ENCODE measurements at places on chromosomes 1 and 21. TPM values are rescaled to one million over a fixed set of nuclear protein-coding genes. Genes with fewer than 3 reads are reported as not detected.

PGLYRP4 gene
- total RNA-seq = not detected

PLPPR5 gene
- total RNA-seq = 0.15 TPM

TTLL7 gene
- total RNA-seq = 1.8 TPM

UBQLN4 gene
- 38.4 TPM for total RNA-seq

ZNF648 gene
- 0.38 TPM for total RNA-seq

HSPA6 gene
- total RNA-seq = 2.6 TPM

CNR2 gene
- not detected for total RNA-seq

CRYAA gene
- total RNA-seq = not detected

GSTM5 gene
- total RNA-seq = not detected

RIIAD1 gene
- not detected for total RNA-seq

EFNA3 gene
- 2.5 TPM for total RNA-seq

MAN1C1 gene
- 0.72 TPM for total RNA-seq

KRTAP21-2 gene
- not detected for total RNA-seq

LIN28A gene
- not detected for total RNA-seq

ETV3L gene
- total RNA-seq = not detected

S100B gene
- 62.9 TPM for total RNA-seq

SCYL3 gene
- total RNA-seq = 7.6 TPM

CDK18 gene
- 4.1 TPM for total RNA-seq

PTPN14 gene
- 32.2 TPM for total RNA-seq

CACNA1S gene
- 0.08 TPM for total RNA-seq

SPRR2B gene
- total RNA-seq = not detected

TFF1 gene
- not detected for total RNA-seq

OBSCN gene
- total RNA-seq = 3.3 TPM

FCN3 gene
- not detected for total RNA-seq

RASAL2 gene
- total RNA-seq = 26.2 TPM

PRAMEF33 gene
- total RNA-seq = not detected

TMEM52 gene
- 1.2 TPM for total RNA-seq

LDLRAD1 gene
- not detected for total RNA-seq

SPRR2D gene
- 0.40 TPM for total RNA-seq

FMN2 gene
- 2.6 TPM for total RNA-seq

AKIRIN1 gene
- total RNA-seq = 36.5 TPM

BGLAP gene
- total RNA-seq = 5.1 TPM

BACE2 gene
- 64.2 TPM for total RNA-seq

SLAMF8 gene
- not detected for total RNA-seq

ST6GALNAC5 gene
- total RNA-seq = 2.3 TPM

HES2 gene
- 0.68 TPM for total RNA-seq

C1orf226 gene
- 5.6 TPM for total RNA-seq

NPHS2 gene
- not detected for total RNA-seq

FAM167B gene
- 0.57 TPM for total RNA-seq

LCE1B gene
- total RNA-seq = not detected

SH2D1B gene
- total RNA-seq = 3.0 TPM

RNU1-1 gene
- total RNA-seq = under 0.01 TPM

TP73 gene
- 7.4 TPM for total RNA-seq

DMRTA2 gene
- total RNA-seq = 0.24 TPM

LRRC3 gene
- 0.08 TPM for total RNA-seq

GBP3 gene
- 1.1 TPM for total RNA-seq

DNM3 gene
- 7.1 TPM for total RNA-seq

PCP4L1 gene
- not detected for total RNA-seq
